Stimulated activated naive CD4-positive, alpha-beta T cell treated with Interleukin-2 at 50 U/mL for 16 hours (primary cell): ENCODE measurements at places on chromosomes 1 and 21.

DNA sequence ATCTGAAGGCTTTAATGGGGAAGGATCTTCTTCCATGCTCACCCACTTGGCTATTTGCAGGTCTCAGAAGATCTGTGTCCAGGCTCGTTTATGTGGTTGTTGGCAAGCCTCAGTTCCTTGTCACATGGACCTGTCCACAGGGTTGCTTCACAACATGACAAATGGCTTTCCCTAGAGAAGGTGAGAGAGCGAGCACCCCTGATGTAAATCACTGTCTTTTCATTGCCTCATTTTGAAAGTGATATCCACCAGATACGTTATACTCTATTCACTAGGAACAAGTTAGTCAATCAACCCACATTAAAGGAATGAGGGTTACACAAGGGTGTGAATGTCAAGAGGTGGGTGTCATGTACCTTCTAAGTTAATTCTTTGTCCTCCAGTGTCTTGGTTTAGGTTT lies 433.3 kb downstream of the RPS6KC1 start:
- DNase-seq: no peak

DNA sequence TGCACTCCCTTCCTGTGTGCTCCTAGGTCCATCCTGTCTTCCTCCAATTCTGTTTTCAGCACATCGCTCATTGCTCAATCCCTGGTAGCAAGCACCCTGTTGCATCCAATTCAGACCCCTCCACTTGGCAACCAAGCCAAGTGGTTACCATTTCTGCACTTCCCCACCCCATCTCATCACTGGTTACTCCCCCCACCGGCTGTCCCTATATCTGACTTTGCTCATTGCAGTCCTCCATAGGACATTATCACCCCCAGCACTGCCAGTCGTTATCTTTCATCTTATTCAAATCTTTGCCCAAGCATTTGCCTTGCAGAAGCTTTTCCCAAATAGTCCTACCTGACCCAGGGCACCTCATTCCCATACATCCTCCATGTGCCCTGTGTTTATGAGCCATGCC lies 2.1 kb upstream of the TMEM9 start:
- no peak for DNase-seq

GRCh38 chr1:96843601-96844000 lies 122.0 kb downstream of the PTBP2 start:
- no peak for DNase-seq

DNA sequence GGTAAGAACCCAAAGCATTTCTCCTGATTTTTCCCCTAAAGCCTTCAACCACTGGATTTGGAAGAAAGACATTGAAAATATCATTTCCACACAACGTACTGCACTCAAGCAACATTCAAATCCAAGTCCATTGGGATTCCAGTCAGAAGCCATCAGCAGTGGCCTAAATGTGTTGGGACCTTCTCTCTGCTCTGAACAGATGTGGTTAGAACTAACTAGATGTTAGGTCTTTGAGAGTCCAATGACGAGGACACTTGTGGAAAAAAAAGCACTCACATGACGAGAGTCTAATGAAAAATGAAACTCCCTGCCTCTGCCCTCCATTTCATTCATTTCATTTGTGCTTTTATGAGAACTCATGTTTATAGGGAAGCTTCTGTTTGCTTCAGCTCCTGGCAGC lies 382.3 kb downstream of the SIPA1L2 start:
- no peak for DNase-seq
